ENCODE measurements at places on chromosomes 11 and 22.

- DNase-seq: no peak
Observed at GRCh38 chr22:41405588-41405987, 23.8 kb downstream of the TEF start.

DNA sequence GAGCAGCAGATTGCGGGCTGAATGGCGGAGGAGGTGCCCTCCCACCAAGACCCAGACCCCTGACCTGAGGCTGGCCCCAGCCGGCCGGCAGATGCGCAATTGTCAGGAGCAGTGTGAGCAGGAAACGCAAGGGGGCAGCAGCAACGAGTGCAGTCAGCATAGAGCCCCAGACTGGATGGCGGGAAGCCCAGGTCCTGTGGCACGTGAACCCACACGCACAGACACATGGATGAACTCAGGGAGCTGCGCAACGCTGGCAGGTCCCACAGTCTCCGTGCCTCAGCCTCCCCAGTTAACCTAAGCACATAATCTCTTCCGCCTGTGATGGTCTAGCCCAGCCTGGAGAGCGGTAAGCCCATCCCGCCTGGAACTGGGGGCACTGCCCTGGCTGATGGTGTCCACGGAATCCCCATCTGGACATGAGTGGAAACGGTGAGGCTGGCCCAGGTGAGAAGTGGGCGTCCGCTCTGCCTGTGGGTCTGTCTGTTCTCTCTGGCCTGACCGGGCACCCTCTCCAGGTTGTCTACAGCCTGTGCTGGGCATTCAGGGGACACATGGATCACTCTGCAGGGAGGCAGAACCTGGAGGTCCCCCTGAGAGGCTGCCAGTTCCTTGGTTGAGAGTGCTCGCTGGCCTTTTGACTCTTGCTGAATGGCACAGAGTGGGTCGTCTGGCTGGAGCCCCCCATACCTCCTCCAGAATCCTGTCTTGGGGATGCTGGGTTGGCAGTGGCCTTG is 626 bp upstream of the TBX10 start:
- peak; percentile 52 for DNase-seq

GRCh38 chr22:19898831-19899567 is 42.6 kb upstream of the COMT start:
- DNase-seq: no peak

DNA sequence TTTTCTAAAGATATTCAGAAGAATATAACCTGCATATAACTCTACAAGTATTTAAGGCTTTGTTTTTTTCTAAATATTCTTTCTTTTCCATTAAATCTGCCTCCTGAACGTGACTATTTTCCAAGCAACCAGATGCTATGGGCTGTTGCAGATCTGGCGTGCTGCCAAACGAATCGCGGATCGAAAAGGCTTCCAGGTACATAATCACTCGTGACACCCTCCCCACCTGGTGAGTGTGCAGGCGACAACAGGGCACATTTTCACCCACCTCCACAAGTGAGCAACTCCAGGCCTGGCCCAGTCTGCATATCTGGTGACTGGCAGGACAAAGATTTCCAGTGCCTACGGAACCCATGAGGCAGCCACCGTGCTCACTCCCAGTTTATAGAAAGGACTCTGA is 660.1 kb downstream of the OPCML start:
- no peak for DNase-seq

GRCh38 chr11:59053387-59053786 is 32.7 kb upstream of the GLYATL1B start:
- DNase-seq: peak; percentile 74

GRCh38 chr11:34464591-34465051 is 25.9 kb downstream of the CAT start:
- DNase-seq: no peak

GRCh38 chr11:107252429-107253161 is 205.0 kb downstream of the CWF19L2 start:
- no peak for DNase-seq

- peak; percentile 15 for DNase-seq
Observed at GRCh38 chr22:44147821-44148574, 32.7 kb upstream of the PARVG start.

DNA sequence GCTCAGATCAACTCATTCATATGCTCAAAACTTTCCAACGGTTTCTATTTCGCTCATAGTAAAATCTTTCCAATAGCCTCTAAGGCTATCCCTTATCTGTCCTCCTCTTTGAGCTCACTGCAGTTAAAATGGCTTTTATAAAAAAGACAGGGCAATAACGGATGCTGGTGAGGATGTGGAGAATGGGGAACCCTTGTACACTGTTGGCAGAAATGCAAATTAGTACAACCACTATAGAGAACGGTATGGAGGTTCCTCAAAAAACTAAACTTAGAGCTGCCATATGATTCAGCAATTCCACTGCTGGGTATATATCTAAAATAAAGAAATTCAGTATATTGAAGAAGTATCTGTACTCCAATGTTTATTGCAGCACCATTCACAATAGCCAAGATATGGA is 345.6 kb downstream of the DLG2 start:
- no peak for DNase-seq

DNA sequence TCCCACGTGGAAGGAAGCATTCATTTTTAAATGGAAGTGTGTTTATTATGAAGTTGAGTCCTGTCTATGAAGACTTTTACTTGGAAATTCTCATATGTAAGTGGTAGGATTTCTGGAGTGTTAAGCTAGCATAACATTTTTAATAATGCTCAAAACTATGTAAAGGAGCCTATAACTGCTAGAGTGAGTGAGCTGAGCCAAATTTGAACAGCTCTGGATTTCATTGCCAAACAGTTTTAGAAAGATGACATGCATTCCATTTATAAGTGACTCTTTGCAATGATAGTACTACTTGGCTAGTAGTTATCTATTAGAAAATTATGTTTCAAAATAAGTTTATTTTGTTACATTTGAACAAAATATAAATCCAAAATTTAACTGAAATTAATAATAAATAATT is 721.2 kb downstream of the LUZP2 start:
- no peak for DNase-seq

DNA sequence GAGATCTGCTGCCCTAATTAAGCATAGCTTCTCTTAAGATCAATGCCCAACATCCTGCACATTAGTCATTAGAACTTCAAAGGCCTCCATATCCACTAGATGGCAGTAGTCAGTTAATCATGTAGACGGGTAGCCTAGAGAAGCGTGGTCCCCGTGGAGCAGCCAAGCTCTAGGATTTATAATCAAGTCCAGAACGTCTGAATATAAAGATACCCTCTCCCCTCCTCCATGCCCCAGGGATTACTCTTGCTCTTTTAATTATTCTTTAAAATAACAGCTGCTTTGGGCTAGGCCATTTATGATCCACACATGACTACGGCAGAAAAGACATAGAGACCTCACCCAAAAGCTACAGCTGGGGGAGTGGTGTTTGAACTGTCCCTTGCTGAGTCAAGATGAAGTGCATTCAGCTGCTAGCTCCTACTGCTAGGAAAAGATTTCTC is 327.6 kb upstream of the PLET1 start:
- DNase-seq: peak; percentile 78

DNA sequence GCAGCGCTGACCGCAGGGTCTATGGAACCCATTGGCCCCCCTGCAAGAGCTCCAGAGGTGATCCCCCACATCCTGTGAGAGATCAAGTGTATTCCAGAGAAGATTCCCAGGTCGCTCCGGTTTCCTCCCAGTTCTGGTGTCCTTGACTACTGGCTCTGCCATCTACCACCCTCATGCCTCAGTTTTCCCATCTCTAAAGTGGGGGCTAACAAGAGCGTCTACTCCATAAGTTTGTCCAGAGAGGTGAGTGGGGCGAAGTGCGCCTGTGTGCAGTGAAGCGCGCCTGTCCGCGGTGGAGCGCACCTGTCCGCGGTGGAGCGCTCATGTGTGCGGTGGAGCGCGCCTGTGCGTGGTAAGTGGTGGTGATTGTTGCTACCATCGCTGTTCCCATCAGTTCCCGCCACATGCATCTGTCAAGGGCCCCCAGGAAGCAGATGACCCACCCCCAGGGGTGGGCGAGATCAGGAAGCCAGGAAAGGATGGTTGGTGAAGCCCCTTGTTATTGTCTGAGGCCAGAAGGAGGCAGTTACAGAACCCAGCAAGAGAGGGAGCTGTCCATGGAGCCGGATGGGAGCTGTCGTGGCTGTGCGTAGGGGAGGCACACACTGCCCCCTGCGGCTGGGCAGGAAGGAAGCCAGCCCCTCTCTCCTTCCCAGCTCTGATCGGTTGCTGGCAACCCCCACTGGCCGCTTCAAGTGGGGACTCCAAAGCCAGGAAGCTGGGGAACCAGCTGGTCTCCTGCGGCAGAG is 73.2 kb upstream of the FGF3 start:
- no peak for DNase-seq

GRCh38 chr11:109584001-109584972 is 162.3 kb downstream of the C11orf87 start:
- no peak for DNase-seq

DNA sequence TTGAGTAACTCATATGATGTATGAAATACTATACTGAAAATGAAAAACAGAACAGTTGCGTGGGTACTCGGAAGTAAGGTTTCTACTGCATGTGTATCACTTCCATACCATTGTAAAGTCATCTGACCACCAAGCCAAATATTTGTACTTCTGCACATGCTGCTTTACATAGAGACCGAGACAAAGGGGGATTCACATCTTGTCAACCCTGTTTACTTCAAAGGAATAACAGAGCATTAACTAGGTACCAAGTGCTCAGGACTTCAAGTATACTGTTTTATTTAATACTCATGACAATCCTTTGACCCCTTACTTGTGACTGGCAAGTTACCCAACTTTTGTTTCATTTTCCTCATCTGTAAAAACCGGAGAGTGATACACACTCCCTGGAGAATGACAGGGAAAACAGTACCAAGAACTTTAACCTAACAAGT is 9.9 kb downstream of the MAPK1 start:
- no peak for DNase-seq

DNA sequence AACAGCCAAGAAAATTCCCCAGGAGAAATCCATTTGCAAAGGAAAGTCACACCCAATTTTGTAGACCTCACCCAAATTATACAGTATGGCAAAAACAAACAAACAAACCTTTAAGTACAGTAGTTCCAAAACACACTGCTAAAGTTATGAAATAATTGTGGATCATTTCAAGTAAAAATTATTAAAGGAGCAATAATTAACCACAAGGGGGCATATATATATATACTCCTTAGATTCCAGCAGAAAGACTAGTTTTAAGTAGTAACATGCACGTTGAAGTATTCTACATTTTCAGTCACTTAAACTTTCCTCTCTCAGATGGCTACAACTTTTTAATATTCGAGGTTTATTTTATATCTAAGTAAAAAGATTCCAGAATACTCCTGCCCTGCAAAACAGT is 26.8 kb downstream of the RNF141 start:
- no peak for DNase-seq

GRCh38 chr11:72451831-72452376 is 17.6 kb upstream of the CLPB start:
- DNase-seq: no peak

- peak; percentile 100 for DNase-seq
Observed at GRCh38 chr11:85718991-85719807, 33.2 kb upstream of the CCDC89 start.

DNA sequence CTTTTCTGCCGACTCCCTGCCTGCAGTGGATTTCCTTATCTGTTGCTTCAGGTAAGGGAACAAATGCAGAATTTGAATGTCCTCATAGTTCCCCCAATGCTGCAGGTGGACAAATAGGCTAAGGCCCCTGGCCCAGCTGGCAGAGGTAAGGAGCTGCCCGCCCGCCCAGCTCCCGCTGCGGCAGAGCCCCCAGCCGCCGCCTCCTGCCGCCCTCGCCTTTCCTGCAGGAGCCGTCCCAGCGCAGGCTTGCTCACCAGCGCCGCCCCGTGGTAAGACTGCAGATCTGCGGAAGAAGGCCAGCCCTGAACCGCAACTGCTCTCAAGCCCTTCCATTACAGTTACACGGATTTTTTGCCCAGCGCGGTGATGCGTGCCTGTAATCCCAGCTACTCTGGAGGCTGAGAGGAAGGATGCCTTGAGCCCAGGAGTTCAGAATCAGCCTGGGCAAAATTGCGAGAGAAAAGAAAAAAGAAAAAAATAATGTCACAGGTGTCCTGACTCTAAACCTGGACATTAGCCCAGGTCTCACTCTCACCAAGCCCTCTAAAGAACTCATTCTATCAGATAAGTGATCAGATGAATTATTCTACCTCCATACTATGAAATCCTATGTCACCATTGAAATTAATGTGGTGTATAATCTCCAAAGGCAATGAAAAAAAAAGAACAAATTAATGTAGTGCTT is 51.2 kb upstream of the EMID1 start:
- peak; percentile 70 for DNase-seq

- no peak for DNase-seq
Observed at GRCh38 chr22:48044487-48045060, 1282.1 kb downstream of the TBC1D22A start.

- no peak for DNase-seq
Observed at GRCh38 chr11:22633354-22633902, 7.8 kb upstream of the FANCF start.

DNA sequence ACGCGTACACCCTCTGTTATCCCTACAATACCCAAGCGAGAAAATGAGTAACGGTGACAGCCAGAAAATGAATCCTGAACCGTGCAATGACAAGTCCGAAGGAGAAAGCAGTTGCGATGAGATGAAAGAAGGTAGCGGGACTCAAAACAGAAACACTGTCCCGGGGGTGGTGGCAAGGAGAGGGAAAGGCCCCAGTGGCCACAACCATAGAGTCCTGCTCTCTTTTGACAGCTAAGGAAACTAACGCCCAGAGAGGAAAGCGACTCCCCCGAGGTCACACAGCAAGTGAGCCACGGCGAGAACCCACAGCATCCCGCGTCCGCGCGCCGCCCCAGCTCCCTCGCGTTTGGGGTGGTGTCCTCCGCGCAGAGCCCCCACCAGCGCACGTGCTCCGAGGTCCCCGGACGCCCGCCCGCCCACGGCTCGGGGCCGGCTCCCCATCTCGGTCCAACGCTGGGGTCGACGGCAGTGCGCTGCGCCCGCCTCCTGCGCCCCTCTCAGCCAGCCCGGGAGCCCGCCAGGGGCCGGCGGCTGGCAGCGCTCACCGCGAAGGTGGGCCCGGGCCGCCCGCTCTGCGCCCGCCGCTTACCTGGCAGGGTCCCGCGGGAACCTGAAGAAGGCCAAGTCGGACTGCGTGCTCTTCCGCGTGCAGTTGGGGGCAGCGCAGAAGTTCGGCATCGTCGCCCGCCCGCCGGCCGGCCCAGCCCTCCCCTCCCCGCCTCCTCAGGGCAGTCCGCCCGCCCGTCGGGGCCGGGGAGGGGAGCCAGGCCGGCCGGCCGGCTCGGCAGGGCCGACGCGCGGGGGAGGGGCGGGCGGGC is 564 bp downstream of the THAP12 start:
- DNase-seq: peak; percentile 25

GRCh38 chr22:24506802-24507438 is 11.8 kb downstream of the UPB1 start:
- DNase-seq: no peak

- DNase-seq: no peak
Observed at GRCh38 chr11:71330996-71331395, 78.6 kb upstream of the SHANK2 start.

Data from kidney tubule cell (primary cell).